ENCODE measurements at places on chromosomes 1 and 21.

GRCh38 chr21:33384841-33385331, 18.3 kb upstream of the IFNGR2 start:
- no peak for DNase-seq

DNA sequence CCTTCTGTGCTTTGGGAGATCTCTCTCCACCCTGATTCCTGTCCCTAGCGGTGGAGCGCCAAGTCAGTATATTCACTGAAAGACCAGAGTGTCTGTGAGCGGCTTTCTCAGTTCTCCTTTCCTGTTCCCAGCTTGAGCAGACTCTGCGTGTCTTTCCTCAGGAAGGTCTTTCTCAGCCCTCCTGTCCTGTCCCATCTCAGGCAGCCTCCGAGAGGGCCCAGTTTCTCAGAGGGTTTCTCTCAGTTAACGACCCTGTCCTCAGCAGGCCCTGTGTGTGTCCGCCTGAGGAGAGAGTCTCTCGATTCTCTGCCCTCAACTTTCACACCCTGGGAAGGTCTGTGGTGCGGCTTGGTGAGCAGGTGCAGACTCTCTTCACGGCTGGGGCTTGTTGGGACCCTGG, 34.0 kb upstream of the CHIT1 start:
- no peak for DNase-seq

DNA sequence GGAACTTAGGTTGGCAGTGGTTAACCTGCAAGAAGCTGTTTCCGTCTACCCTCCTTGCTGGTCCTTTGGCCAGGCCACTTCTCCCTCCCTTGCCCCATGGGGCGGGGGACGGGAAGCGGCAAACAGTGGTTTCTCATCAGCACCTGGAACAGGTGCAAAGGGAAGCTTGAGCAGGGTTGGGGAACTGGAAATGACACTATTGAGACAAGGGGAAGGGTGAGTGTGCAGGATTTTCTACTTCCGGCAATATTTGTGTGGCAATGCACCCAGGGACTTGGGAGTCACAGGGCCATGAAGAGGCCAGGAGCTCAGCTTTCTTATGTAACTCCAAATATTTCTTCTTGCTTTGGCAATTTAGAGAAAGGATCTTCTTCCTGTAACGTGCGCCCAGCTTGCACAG, 29.0 kb upstream of the SARS1 start:
- DNase-seq, result no peak

DNA sequence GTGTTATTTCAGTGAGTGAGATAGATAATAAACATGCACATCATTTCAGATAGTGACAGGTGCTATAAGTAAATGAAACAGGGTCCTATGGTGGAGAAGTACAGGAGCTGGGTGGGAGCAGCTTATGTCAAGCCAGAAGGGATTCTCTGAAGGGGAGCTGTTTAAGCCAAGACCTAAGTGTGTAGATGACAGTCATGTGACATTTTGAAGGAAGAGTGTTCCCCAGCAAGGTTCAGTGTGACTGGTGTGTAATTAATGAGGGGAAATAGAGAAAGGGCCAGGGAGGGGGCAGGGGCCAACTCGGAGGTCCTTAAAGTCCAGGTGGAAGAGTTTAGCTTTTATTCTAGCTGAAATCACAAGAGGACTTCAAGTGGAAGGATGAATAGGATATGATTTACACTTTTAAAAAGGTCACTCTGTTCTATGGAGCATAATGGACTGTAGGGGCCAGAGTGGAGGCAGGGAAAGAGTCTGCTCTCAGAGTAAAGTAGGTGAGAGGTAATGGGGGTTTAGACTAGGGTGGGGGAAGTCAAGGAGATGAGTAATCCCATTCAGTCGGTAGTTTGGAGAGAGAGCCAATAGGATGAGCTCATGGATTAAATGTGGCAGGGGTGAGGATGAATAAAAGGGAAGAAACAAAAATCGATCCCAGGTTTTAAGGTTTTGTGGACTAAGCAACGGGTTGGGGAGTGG, 243.1 kb downstream of the CACNA1E start:
- no peak for DNase-seq

DNA sequence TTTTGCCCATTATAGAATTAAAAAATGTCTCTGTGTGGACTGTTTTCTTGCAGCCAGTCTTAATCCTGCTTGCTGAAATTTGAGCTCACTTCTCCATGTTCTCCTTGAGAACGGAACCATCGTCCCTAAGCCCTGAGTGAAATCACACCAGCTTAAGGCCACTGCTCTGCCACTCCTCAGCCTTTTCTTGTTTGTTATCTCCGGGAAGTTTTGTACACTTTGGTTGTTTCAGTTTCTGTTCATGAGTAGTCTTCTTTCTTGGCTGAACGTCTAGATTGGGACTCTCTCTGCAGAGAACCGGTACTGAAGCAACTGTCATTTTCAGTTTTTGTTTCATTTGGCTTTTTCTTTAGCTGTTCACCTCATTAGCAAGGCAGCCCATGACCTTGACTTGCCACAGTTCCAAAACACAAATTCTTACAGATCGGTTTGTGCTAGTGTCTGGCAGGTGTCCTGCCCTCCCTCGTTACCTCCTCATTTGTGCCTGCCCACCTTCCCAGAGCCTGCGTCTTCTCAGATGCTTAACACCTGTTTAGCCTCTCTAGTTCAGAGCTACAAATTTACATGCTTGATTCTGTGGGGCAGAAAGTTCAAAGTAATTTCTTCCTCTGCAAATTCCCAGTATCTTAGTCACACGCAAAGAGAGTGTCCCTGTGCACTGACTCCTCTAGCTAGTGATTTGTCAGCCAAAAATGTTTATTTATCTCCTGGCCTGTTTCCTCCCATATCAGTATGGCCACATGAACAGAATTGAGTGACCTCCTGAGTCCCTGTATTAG, 12.4 kb downstream of the PSEN2 start:
- DNase-seq, result no peak

DNA sequence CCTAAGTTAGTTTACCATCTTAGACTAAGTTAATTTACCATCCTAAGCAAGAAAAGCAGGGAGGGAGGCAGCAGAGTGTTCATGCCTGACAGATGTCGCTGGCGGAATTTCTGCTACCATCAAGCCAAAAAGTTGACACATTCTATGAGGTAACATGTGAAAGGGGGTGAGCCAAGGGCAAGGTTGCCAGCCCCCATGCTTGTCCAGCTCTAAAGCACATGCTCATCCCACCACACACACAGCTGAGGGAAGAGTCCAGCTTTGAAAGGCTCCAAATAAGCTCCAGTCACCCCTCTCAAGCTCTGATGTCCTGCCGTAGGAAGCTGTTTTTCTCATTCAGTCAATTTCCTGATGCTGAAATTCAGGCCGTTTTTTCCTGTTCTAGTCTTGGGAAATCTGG, 46.3 kb downstream of the EIF2D start:
- DNase-seq, result no peak

- DNase-seq, result no peak
Observed at GRCh38 chr1:231985296-231986023, 358.9 kb downstream of the DISC1 start.

GRCh38 chr1:159040206-159040605, 30.5 kb downstream of the IFI16 start:
- DNase-seq, result no peak

GRCh38 chr21:33481314-33481943, 1.7 kb upstream of the TMEM50B start:
- no peak for DNase-seq

DNA sequence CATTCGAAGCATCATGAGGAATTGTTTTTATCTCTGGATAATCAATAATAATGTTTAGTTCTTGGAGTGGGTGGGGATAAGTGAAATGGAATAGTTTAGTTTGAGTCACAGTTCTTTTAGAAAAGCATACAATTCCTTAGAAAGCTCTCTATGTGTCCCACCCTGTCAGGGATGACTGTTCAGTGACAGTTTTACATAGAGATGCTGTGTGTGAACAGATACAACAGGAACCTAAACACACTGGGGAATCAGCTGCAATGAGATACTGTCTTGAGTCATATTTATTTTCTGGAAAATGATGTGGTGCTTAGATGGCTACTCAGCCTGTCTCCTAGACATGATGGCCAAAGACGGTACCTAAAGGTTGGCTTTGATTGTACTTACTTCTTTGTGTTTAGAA, 25.7 kb upstream of the CCDC190 start:
- DNase-seq, result no peak

- DNase-seq, result peak; percentile 72
Observed at GRCh38 chr1:6041432-6042062, 4.1 kb upstream of the KCNAB2 start.

DNA sequence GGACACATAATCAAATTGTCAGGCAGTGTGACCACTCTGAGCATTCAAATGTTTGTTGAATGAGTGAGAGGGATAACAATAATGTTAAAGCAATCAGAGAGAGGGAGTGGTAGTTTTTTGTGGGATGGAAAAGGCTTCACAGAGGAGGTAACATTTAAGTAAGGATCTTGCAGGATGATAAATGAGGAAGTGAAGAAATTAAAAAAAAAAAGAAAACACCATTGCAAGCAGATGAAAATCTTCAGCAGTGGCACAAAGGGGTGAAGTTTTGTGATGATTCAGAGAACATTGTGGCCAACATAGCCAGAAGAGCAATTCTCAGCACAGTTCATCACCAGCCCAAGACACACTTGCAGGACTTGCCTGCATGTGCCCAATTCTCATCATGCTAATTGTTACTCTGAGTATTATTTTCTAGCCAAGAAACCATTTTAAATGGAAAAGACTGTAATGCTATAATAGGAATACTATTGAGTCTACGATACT, 35.0 kb downstream of the OVGP1 start:
- DNase-seq, result no peak

GRCh38 chr1:202073206-202073605, 49.5 kb upstream of the GPR37L1 start:
- no peak for DNase-seq

GRCh38 chr1:226813671-226814591, 56.5 kb upstream of the PSEN2 start:
- no peak for DNase-seq

DNA sequence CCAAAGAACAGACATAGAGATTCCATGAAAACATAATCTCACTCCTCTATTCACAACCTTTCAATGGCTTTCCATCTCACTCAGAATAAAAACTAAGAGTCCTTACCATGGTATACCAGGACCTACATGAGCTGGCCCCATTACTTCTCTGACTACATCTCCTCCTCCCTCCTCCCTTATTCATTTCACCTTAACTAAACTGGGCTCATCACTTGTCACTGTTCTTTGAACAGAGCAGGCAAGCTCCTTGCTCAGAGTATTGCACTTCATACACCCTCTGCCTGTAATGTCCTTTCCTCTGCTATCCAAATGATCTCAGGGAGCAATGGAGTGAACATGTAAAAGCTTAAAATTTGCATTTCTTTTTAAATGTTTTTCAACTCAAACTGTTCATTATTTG, 142.0 kb downstream of the MRPL39 start:
- DNase-seq, result no peak

DNA sequence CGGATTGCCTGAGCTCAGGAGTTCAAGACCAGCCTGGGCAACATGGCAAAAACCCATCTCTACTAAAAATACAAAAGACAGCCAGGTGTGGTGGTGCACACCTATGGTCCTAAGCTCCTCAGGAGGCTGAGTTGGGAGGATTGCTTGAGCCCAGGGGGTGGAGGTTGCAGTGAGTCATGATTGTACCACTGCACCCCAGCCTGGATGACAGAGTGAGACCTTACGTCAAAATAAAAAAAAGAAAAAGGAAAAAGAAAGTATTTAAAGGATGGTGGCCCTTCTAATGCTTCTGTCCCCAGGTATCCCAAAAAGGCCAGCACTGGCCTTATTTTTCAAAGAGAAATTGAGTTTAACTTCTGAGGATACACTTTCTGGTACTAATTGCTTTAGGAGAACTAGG, 1.7 kb downstream of the IKBKE start:
- DNase-seq, result no peak

DNA sequence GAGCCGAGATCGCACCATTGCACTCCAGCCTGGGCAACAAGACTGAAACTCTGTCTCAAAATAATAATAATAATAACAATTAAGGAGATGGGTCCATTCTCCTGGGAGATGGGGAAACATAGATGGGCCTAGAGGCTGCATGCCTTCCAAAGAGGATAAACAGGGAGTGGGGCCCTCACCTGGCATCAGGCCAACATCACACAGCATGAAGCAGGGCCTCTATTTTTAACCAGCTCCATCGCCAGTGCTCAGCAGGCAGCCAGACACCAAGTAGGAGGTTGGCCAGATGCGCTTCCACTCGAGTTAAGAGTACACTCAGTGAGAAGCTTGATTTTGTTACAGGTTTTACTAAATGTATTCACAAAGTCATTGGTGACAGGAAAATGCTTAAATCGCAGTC, 352.0 kb downstream of the RRAGC start:
- no peak for DNase-seq

- no peak for DNase-seq
Observed at GRCh38 chr1:180515364-180515763, 13.0 kb upstream of the ACBD6 start.

DNA sequence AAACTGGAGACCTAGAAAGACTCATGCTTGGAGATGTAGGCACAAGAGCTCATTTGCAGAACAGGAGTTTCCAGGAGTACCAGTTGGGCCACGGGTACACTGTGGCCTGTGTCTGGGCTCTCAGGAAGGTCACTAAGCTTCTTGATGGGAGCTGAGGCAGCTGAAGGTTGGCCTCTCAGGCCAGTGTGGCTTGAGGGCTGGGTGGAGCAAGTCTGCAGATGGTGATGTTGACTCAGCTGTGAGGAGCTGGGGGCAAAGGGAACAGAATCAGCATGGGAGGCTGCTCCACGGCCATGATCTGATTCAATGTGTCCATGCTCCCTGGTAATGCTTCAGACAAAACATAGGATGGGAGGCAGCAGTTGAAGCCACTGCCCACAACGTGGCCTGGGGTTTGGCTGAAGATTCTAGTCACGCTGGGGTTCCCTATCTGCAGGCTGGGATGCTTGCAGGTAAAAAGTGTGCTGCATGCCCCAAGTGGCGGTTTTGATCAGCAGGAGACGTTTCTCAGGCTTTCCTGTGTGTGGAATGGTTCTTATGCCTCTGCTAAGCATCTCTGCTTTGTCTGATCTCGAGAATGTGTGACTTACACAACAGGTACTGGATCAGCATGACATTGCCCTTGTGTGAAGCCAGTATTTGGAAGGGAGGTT, 15.4 kb upstream of the TENT5C start:
- DNase-seq, result no peak

DNA sequence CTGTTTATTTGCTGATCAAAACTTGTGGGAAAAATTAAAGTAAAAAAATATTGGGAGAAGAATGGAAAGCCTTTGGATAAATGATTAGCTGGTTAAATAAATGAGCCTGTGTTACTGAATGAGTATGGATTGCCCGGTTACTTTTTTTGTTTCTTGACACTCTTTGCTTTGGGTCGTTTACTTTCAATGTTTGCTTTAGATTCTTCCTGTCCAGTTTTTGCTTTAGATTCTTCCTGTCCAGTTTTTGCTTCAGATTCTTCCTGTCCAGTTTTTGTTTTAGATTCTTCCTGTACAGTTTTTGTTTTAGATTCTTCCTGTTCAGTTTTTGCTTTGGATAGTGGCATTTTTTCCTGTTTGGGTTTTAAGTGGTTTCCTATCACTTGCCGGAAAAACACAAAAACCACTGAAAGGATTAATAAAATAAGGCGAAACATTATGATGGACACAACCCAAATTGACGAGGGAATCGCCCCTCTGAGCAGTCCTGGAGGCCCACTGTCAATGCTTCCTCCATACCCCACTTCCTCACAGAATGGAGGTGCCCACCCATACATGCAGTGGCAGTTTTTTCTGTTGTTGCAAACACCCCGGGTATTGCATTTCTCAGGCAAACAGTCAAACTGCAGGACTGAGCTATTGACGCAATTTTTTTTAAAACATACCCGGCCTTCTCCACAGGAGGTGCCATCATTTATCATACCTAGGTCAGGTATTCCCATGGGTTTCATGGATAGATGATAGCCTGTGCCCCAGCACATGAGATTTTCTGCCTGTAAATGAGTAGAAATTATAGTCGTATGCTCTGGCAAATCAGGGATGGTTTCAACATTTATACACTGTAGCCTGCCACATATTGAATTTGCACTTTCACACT, 2.3 kb downstream of the ADAM30 start:
- DNase-seq, result no peak
